ENCODE measurements at places on chromosomes 16 and 17. TPM values are rescaled to one million over a fixed set of nuclear protein-coding genes. Genes with fewer than 3 reads are reported as not detected.

The RAC3 gene
- total RNA-seq, result 7.9 TPM

DNA sequence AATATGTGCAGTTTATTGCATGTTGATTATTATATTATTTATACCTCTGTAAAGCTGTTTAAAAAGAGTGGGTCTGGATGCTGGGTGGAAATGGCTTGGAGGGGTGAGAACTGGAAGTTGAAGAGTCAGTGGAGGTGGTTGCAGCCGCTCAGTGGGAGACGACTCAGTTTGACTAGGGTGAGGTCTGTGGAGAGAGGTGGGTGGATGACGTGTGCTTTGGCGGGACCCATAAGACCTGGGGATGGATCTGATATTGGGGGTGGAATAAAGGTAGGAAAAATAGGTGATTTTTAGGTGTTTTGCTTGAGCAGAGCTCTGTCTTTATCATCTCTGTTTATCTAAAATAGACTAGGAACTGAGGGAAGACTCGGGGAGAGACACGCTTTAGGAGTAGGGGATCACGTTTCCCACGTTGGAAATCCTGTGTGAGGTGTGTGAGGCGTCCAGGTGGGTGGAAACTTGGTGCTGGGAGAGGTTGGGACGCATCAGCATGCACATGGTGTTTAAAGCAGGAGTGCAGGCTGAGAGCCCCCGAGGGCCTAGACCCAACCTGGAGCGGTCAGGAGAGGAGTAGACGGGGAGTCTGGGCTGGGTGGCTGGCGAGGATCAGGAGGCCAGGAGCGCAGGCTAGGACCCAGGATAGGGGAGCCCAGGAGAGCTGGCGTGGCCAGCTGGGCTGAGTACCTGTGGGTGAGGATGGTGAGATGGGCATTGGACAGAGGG is 17.2 kb downstream of the NT5M start:
- DNase-seq, result no peak

GRCh38 chr17:79574656-79575055 is 36.2 kb downstream of the RBFOX3 start:
- DNase-seq, result no peak

The SULT1A2 gene
- not detected for total RNA-seq

GRCh38 chr16:50278251-50278650 is 11.9 kb downstream of the ADCY7 start:
- DNase-seq, result no peak

DNA sequence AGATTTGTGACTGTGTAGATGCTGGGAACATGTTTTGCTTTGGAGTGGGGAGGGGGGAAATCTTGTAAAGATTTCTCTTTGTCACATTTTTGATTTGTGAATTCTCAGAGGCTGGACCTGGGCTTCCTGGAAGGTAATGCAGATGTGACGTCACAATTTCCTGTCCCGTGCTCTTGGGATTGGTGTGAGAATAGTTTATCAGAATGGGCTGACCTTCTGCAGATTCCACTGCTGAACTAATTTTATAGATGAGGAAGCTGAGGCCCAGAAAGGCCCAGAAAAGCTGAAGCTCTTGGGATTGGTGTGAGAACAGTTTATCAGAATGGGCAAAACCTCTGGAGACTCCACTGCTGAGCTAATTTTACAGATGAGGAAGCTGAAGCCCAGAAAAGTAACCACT is 34.0 kb downstream of the HS3ST3B1 start:
- DNase-seq, result no peak

The CSH2 gene
- not detected for total RNA-seq

DNA sequence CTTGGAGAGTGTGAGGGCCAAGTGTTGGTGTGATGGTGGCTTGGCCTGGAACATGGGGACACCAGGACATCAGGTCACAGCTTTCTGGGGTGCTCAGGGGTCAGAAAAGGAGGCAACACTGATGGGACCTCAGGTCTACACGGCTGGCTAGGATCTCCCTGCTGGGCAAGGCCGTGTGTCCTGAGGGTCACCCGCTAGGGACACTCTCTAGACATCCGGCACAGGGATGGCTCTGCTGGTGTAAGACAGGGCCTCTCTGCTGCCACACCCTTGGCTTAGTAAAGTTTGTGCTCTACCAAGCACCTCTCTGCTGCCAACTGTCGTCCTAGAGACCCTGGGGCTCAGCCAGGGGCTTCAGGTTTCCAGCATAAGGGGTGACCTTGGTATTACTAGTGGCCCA is 16.3 kb downstream of the SLC13A5 start:
- no peak for DNase-seq

DNA sequence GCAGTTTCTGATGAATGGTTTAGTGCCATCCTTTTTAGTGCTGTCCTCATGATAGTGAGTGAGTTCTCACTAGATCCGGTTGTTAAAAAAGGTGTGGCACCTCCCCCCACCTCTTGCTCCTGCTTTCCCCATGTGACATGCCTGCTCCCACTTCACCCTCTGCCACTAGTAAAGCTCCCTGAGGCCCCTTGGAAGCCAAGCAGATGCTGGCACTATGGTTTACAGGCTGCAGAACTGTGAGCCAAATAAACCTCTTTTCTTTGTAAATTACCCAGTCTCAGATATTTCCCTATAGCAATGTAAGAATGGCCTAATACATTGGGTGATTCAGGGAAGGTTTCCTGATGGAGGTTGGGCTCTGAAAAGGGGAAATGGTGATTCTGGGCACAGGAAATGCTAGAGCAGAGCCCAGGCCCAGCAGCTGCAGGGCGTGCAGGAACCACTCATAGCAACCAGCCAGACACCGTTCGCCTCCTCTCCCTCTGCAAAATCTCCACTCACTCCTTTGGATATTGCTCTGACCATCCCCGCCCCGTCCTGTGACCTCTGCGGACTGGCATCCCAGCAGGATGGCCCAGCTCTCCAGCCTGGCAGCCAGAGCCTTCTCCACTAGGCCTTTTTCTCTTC is 2.6 kb upstream of the ADORA2B start:
- peak; percentile 12 for DNase-seq

The SPATA22 gene
- total RNA-seq, result not detected
